Iris pigment epithelial cell (primary cell): ENCODE measurements at places on chromosomes 2 and 18.

GRCh38 chr2:105090091-105090490 lies 52.2 kb downstream of the MRPS9 start:
- DNase-seq = no peak

- DNase-seq = no peak
Measured at GRCh38 chr2:197292619-197293018, 18.0 kb downstream of the ANKRD44 start.

DNA sequence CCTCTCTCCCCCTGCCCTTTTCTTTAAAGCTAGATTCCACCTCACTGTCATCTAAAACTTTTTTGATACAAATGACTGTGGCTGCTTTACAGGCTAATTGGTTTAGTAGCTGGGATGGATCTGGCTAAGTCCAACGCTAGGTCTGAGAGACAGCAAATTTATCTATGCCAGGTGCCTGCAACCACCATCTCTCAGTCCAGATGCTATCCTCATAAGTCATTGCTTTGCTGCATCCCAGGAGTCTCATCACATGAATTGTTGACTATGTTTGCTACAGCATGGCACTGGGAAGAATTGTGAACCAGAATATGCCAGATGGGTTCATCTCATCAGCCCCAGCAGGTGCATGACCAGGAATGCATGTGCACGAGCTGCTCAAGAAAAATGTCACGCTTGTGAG lies 100.0 kb upstream of the PID1 start:
- DNase-seq = no peak

- no peak for DNase-seq
Measured at GRCh38 chr2:144402251-144402650, 117.7 kb downstream of the ZEB2 start.
